ENCODE measurements at places on chromosomes 7 and 10.

- DNase-seq = no peak
These were observed 20.8 kb upstream of the RAB18 start for GRCh38 chr10:27482984-27483956.

GRCh38 chr7:110001254-110001938 lies 1089.5 kb upstream of the LRRN3 start:
- no peak for DNase-seq

DNA sequence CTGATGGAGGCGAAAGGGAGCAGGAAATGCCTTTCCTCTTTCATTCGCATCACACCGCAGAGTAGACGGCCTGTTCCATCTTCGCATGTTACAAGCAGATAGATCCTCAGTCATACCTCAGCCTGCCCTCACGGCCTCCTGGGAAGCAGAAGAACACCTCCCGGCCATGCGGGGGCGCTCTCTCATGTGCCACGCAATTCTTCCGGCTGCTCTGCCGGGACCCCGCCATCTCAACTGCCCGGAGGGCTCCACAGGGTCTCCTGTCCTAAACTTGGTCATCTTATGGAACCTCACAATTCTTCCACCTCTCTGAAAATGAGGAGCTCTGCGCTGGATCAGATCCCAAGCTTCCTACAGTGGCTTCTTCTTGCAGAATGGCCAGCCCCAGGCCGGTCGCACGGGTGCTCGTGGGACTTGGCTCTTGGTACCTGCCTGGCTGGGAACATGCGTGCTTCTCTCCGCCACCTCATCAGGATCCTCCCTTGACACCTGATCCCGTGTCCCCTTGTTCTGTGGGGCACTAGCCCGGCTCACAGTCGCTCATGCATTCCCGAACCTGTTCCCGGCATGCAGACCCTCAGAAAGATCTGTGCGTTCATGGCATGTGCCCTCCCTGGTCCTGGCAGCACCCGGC lies 262.8 kb upstream of the SHH start:
- no peak for DNase-seq

DNA sequence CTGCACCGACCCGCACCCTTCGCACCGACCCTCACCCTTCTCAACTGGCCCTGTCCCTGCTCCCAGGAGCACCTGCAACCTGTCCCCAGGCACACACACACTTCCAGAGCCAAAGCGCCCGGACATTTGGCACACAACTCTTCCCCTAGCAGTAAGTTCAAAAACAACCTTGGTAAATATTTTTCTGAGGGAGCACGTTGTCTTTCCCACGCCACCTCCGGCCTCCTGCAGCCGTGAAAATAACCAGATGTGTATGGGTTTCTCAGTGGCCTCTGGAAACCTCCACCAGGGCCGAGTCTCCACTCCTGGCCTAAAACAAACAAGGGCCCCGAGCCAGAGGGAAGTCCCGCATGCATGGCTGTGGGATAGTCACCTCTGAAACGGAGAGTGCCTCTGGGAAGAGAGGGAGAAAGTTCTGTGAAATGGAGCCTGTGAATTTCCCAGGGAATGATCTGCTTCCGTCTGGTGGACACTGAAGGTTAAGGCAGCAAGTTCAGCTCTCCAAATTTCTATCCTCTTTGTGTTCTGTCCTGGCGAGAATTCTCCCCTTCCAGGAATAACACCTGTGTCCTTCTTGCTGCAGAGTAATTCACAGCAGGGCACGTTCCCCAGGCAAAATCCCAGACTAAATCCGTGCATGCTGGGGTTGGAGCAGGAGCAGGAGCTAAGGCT lies 15.8 kb downstream of the PODXL start:
- no peak for DNase-seq

GRCh38 chr10:106819490-106819889 lies 345.0 kb downstream of the SORCS1 start:
- DNase-seq = no peak

DNA sequence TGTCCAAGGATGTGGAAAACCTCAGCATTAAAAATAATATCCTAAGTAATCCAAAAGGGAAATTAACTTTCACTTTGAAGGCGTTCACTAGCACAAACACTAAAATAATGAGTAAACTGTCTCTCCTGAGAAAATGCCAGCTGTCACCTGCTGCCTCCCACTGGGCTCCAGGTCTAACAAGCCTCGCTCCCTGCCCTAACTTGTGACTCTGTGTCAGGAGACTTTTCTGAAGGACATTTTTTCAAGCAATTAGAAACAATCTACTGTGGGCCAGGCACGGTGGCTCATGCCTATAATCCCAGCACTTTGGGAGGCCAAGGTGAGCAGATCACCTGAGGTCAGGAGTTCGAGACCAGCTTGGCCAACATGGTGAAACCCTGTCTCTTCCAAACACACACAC lies 72.8 kb upstream of the GLCCI1 start:
- DNase-seq = no peak

DNA sequence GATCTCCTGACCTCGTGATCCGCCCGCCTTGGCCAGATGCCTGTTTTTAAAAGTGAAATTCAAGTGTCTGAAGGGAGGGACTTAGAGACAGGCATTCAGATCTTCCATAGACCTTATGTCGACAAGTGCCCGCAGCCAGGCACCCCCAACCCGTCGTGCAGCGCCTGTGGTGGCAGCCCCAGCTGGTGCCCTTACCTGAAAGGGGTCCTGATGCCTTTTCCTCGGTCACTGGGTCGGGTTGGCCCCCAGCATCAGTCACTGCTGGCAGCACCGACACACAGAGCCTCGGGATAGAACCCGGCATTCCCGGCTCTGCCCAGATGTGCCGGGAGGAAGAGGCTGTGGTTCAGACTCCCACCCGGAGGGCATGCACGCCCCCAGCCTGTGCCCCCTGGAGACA lies 23.3 kb downstream of the LRRC27 start:
- no peak for DNase-seq

- DNase-seq = no peak
These were observed 69.0 kb upstream of the VOPP1 start for GRCh38 chr7:55641273-55641691.

GRCh38 chr7:22561321-22561811 lies 61.4 kb upstream of the STEAP1B start:
- DNase-seq = no peak

- no peak for DNase-seq
These were observed 8.4 kb downstream of the TLX1 start for GRCh38 chr10:101139421-101139911.
